ENCODE measurements at places on chromosomes 3 and 15. TPM values are rescaled to one million over a fixed set of nuclear protein-coding genes. Genes with fewer than 3 reads are reported as not detected.

Gene GP9
- not detected for total RNA-seq

Gene CACNA1D
- under 0.01 TPM for total RNA-seq

Gene KIF15
- 14.7 TPM for total RNA-seq

Gene SLC33A1
- 68.9 TPM for total RNA-seq

Gene LINGO1
- not detected for total RNA-seq

Gene PARP6
- 32.0 TPM for total RNA-seq

Gene ACTC1
- under 0.01 TPM for total RNA-seq

Gene TMC3
- total RNA-seq = not detected
